Upper lobe of left lung (tissue), 6 donors: ENCODE measurements at places on chromosomes 3 and 15. TPM values are rescaled to one million over a fixed set of nuclear protein-coding genes. Genes with fewer than 3 reads are reported as not detected.
A peak's percentile ranks its signal among the peaks of the same experiment; 100 is the strongest.

DNA sequence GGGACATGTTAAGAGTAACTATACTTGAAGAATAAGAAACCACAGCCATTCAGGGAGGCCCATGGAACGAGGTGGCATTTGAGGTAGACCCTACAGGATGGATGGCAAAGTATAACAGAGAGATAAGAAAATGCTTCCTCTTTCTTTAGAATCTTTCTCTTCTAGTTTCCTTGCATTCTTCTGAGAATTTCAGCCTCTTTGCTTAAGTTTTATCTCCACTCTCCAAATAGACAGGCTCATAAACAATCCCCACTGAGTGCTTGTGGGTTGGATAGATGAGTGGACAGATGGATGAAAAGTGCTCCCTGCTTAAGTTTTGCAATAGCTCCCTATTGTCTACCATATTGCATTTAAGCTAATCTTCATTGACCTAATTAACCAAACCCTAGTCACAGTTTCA, 103.7 kb downstream of the MEX3B start:
- H3K27ac ChIP-seq: no peak overlapping the region
- H3K36me3 ChIP-seq: no peaks in the 10 kb centered on the region
- H3K4me1 ChIP-seq: no peaks in the 10 kb centered on the region
- H3K27me3 ChIP-seq: no peaks in the 10 kb centered on the region

GRCh38 chr15:40067921-40068624, 29.1 kb upstream of the SRP14 start:
- H3K27ac ChIP-seq: no peak overlapping the region
- no peak overlapping the region for H3K4me3 ChIP-seq
- no peaks in the 10 kb centered on the region for H3K27me3 ChIP-seq
- peaks cover 25% of the 10 kb centered on the region for H3K4me1 ChIP-seq
- H3K36me3 ChIP-seq: no peaks in the 10 kb centered on the region

DNA sequence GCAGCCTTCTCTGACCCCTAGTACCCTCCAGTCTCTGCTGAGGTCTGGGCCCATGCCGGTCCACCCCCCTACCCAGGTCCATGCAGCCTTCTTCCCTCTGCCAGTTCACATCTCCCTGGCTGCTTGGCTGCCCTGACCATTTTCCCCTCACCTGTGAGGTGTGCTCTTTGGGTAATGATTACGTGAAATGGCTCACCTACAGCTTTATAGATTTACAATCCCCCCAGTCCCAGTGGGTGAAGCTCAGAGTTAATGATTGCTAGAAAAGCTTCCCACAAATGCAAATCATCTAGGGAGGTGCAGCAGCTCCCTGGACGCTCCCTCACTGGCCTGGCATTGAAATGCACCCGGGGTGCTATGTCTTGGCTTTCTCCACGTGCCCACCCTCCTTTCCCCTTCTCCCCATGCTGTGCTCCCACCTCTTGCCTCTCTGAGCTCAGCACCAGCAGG, 18.7 kb downstream of the PAQR5 start:
- DNase-seq: no peak
- peaks cover 13% of the 10 kb centered on the region for H3K4me1 ChIP-seq
- no peak overlapping the region for H3K27ac ChIP-seq
- H3K36me3 ChIP-seq: no peaks in the 10 kb centered on the region

- no peak for DNase-seq
- H3K27ac ChIP-seq: no peak overlapping the region
- H3K27me3 ChIP-seq: no peaks in the 10 kb centered on the region
- no peak overlapping the region for H3K4me3 ChIP-seq
- H3K36me3 ChIP-seq: no peaks in the 10 kb centered on the region
These were observed 124.9 kb downstream of the IGSF11 start for GRCh38 chr3:118909763-118910162.

GRCh38 chr3:82128271-82128670, 366.8 kb upstream of the GBE1 start:
- DNase-seq: no peak
- no peak overlapping the region for H3K27ac ChIP-seq
- H3K27me3 ChIP-seq: no peaks in the 10 kb centered on the region
- H3K36me3 ChIP-seq: no peaks in the 10 kb centered on the region
- no peak overlapping the region for H3K4me3 ChIP-seq

DNA sequence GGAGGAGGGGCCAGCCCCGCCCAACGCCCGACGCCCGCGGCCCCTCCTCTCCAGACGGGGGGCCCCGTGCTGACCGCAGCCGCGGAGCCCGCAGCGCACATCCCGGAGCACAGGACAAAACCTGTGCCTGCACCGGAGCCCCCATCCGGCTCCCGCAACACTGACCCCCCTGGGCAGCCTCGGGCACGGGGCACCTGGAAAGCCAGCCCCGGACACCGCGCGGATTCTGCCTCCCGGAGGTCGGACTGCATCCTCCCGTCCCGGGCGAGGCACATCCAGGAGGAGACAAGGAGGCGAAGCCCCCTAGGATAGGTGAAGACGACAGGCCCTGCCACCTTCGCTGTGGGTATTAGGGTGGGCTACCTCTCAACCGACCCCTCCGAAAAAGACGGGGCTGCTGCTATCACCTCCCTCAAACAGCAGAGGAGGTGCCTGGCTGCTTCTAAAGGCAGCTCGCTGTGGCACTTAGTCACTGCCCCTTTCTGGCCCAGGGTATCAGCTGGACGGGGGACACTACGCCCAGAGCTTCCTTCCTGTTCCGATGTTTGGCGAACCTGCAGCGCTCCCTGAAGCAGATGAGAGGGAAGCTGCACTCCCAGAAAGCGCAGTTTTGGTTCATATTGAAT, 10.6 kb downstream of the XXYLT1 start:
- no peaks in the 10 kb centered on the region for H3K27me3 ChIP-seq
- DNase-seq: no peak
- H3K4me1 ChIP-seq: peaks cover 45% of the 10 kb centered on the region
- peak overlapping the region; percentile 96 for H3K27ac ChIP-seq
- H3K4me3 ChIP-seq: peak overlapping the region; percentile 66

GRCh38 chr3:171399842-171400241, 60.4 kb downstream of the TNIK start:
- H3K4me1 ChIP-seq: no peaks in the 10 kb centered on the region
- H3K4me3 ChIP-seq: no peak overlapping the region
- no peak for DNase-seq
- no peaks in the 10 kb centered on the region for H3K36me3 ChIP-seq
- H3K27ac ChIP-seq: no peak overlapping the region

GRCh38 chr15:101013769-101014675, 94.9 kb downstream of the LRRK1 start:
- H3K4me3 ChIP-seq: no peak overlapping the region
- no peak overlapping the region for H3K27ac ChIP-seq
- no peaks in the 10 kb centered on the region for H3K27me3 ChIP-seq
- no peak for DNase-seq

GRCh38 chr3:172079326-172079976, 40.1 kb downstream of the FNDC3B start:
- H3K4me1 ChIP-seq: peaks cover 5% of the 10 kb centered on the region
- no peak for DNase-seq
- H3K27me3 ChIP-seq: no peaks in the 10 kb centered on the region
- no peaks in the 10 kb centered on the region for H3K36me3 ChIP-seq
- H3K4me3 ChIP-seq: no peak overlapping the region

GRCh38 chr3:196617256-196617655, 22.2 kb upstream of the NRROS start:
- peaks cover 22% of the 10 kb centered on the region for H3K4me1 ChIP-seq
- H3K27ac ChIP-seq: no peak overlapping the region

DNA sequence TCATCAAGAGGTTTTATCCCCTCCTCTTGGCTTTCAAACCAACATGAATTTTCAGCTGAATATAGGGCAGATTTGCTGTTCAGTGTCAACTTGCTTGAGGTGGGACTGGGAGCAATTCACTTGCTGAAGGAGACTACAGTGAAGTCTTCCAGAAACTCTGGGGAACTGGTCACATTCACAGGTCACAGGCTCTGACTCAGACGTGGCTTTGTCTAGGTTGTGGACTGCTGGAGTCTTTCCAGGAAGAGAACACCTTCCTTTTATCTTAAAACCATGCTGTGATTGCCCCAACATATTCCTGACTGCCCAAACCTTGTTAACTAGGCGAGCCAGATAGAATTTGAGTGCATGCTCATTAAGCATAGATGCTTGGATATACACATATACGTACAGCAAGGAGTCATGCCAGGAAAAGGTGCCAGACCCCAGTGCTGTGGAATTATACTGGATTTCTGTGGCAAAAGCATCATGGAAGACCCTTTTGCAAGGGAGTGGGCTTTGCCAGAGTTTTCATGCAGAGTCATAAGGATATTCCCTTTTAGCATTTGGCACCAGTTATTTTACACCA, 399.1 kb upstream of the TBL1XR1 start:
- peaks cover 46% of the 10 kb centered on the region for H3K4me1 ChIP-seq
- H3K4me3 ChIP-seq: no peak overlapping the region
- no peak for DNase-seq

Gene CAND2
- 2.3 TPM for total RNA-seq
